ENCODE measurements at places on chromosomes 1 and 21.

- no peak for DNase-seq
These were observed 18.5 kb downstream of the CLDN14 start for GRCh38 chr21:36461277-36461917.

GRCh38 chr1:75745276-75745675 lies 20.8 kb downstream of the ACADM start:
- DNase-seq, result no peak

- no peak for DNase-seq
These were observed 36.0 kb upstream of the POFUT2 start for GRCh38 chr21:45323487-45324311.

DNA sequence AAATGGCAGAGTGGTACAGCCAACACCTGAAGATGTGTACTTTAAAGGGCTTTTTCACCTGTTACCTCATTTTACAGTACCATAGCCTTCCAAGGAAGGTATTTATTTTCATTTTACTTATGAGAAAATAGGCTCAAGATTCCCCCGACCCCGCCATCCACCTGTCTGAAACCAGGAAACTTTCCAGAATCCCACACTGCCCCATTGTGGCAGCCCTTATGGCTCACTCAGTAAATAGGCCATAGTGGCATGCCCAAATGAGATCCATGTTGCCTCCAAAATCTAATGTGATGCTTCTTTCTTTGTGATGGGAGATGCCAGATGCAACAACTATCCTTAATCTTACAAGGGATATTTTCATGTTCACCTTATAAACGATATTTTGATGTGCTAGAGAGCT lies 97.8 kb downstream of the EBNA1BP2 start:
- no peak for DNase-seq

DNA sequence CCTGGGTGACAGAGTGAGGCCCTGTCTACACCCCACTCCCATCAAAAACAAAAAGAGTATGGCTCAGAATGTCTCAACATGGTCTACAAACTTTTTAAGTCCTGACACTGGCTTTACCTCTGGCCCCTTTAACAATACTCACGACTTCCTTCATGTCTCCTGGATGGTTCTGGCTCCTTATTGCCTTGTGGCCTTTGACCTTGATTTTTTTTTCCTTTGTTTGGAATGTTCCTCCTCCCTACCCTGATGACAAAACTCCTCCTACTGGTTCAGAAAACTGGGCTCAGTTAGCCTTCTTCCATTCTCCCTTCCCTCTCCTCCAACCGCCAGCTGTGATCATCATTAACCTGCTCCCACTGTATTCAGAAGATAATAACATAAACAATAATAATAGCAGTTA lies 4.6 kb upstream of the SOAT1 start:
- no peak for DNase-seq
